ENCODE measurements at places on chromosomes 2 and 18. TPM values are rescaled to one million over a fixed set of nuclear protein-coding genes. Genes with fewer than 3 reads are reported as not detected.

DNA sequence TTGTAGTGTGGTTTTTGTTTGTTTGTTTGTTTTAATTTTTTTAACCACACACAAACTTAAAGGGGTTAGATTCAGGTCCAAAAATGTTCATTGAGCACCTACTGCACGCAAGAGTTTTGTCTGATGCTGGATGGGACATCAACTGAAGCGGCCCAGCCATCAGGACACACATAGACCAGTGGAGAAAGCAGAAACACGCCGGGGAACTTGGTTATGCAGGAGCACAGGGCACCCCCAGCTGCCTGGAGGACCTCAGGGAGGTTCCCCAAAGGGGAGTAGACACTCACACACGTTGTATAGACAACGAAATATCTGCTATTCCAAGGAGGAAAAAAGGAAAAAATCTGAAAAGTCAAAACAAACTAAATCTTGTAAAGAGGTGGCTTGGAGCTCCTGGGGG lies 191.7 kb downstream of the GBX2 start:
- H3K4me3 ChIP-seq: no peak overlapping the region
- no peak for DNase-seq
- no peak overlapping the region for H3K27ac ChIP-seq
- no peaks in the 10 kb centered on the region for H3K36me3 ChIP-seq
- H3K4me1 ChIP-seq: no peaks in the 10 kb centered on the region
- peaks cover 2% of the 10 kb centered on the region for H3K27me3 ChIP-seq

GRCh38 chr2:39583781-39584180 lies 81.9 kb upstream of the TMEM178A start:
- H3K36me3 ChIP-seq: no peaks in the 10 kb centered on the region
- H3K4me1 ChIP-seq: no peaks in the 10 kb centered on the region
- no peak overlapping the region for H3K4me3 ChIP-seq
- no peak for DNase-seq
- no peak overlapping the region for H3K27ac ChIP-seq

DNA sequence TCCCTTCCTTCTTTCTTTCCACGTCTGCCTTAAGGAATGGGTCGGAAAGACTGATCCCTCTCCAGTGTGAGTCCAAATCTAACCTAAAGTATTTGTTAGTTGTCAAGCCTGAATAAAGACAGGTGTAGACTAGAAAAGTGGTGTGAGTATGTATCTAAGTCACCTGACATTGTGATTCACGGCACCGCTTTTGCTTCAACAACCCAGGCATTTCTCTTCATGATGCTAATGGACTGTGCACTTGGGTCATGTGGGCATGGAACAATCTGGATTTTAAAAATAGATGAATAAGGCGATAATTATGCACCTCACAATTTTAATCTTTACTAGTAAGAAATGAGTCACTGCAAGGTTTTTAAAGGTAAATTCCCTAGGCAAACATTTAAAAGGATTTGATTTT lies 107.5 kb downstream of the LIPG start:
- H3K36me3 ChIP-seq: no peaks in the 10 kb centered on the region
- H3K4me1 ChIP-seq: no peaks in the 10 kb centered on the region
- no peak overlapping the region for H3K27ac ChIP-seq
- H3K4me3 ChIP-seq: no peak overlapping the region
- DNase-seq: no peak
- H3K27me3 ChIP-seq: peaks cover 40% of the 10 kb centered on the region

GRCh38 chr18:37407571-37407970 lies 158.0 kb downstream of the CELF4 start:
- no peak overlapping the region for H3K4me3 ChIP-seq
- H3K27me3 ChIP-seq: no peaks in the 10 kb centered on the region
- peaks cover 7% of the 10 kb centered on the region for H3K4me1 ChIP-seq
- no peak for DNase-seq
- H3K27ac ChIP-seq: no peak overlapping the region
- H3K36me3 ChIP-seq: no peaks in the 10 kb centered on the region

- no peak overlapping the region for H3K27ac ChIP-seq
- no peaks in the 10 kb centered on the region for H3K27me3 ChIP-seq
- no peak for DNase-seq
- H3K4me3 ChIP-seq: no peak overlapping the region
- no peaks in the 10 kb centered on the region for H3K4me1 ChIP-seq
These were observed 362.9 kb downstream of the ZEB2 start for GRCh38 chr2:144156736-144157640.

Gene PRKAG3
- not detected for total RNA-seq
